H1 (cell line): ENCODE measurements at places on chromosomes 13 and 19. TPM values are rescaled to one million over a fixed set of nuclear protein-coding genes. Genes with fewer than 3 reads are reported as not detected.

The CACTIN gene
- total RNA-seq: 29.9 and 36.2 TPM in 2 replicates

The SLC25A41 gene
- 0.77 TPM in 1 of 2 replicates, not detected in the other for total RNA-seq

The CGB2 gene
- total RNA-seq: 0.71 TPM in 1 of 2 replicates, not detected in the other

The ZNF729 gene
- total RNA-seq: not detected in 2 replicates

The CFAP97D2 gene
- not detected in 2 replicates for total RNA-seq

The LAIR2 gene
- total RNA-seq: not detected in 2 replicates

The IGFL4 gene
- 0.11 TPM in 1 of 2 replicates, not detected in the other for total RNA-seq

GRCh38 chr13:94917824-94918223, 205.5 kb upstream of the SOX21 start:
- DNase-seq: no peak

- DNase-seq: peak; percentile 70
Observed at GRCh38 chr13:99956473-99957349, 14.9 kb downstream of the ZIC5 start.

DNA sequence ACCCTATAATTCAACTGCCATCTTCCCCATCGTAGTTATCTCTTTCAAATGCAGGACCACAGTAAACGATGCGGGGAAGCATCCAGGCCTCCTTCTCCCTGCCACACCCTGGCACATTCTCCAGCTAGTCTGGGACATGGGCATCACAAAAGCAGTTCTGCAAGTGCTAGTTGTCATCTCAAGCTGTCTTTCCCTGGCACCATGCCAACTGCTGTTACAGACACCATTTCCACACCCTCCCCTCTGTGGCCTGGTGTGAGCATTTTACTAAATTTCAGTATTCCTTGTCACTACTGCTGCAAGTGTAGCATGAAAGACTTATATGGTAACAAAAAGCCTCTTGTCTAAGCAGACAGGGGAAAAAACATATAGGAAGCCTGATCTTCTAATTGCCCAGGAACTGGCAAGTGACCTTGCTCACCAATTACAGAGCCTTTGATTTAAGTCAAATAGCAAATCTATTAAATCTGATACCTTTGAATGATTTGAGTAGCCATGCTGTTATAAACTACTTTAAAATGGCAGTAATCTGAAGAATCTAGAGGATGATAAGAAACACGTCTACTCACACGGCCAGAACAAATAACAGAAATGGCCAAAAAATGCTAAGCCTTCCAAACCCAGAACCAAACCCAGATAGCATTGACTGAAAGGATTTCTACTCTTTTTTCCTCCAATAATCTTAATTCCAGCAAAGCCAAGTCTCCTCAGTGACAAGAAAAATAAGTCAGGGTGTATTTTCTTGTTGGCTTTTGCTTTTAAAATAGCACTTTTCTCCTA, 179.0 kb downstream of the NUFIP1 start:
- no peak for DNase-seq

- DNase-seq: no peak
Observed at GRCh38 chr19:15247107-15248014, 15.1 kb upstream of the EPHX3 start.

- no peak for DNase-seq
Observed at GRCh38 chr13:53778937-53779336, 750.3 kb downstream of the OLFM4 start.

DNA sequence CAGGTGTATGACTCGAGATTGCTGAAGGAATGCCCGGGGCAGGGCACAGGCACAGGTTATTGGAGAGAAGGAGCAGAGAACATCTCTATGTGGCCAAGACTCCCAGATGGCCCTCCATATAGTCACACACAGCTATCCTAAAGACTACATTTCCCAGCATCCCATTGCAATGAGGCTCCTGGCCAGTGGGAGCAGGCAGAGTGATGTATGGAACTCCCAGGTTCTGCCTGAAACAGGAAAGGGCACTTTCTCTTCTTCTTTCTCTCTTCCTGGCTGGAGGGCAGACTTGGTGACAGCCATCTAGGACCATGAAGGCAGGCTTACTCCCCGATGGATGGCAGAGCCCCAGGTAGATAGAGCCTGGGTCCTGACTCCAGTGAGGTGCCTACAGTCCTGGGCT, 13.5 kb downstream of the PPP1R13L start:
- DNase-seq: no peak

GRCh38 chr13:58343076-58343475, 711.5 kb downstream of the PCDH17 start:
- DNase-seq: no peak

- DNase-seq: no peak
Observed at GRCh38 chr13:50677687-50678463, 165.6 kb downstream of the DLEU7 start.

DNA sequence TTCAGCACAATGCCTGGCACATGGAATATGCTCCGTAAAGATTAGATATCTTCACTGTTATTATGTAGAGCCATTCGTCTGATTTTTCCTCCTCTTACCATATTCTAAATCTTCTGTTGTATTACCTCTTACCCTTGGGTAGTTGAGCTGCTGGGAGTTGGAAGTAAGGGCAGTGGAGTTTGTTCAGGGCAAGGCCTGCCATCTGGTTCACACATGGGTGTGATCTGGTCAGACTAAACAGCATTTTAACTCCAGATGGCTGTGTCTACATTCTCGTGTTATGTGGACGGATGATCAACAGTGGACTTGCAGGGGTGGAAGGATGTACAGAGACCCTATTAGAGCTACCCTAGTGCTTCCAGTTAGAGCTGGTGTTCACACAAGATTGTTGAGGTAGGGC, 164.9 kb downstream of the ZIC5 start:
- no peak for DNase-seq

DNA sequence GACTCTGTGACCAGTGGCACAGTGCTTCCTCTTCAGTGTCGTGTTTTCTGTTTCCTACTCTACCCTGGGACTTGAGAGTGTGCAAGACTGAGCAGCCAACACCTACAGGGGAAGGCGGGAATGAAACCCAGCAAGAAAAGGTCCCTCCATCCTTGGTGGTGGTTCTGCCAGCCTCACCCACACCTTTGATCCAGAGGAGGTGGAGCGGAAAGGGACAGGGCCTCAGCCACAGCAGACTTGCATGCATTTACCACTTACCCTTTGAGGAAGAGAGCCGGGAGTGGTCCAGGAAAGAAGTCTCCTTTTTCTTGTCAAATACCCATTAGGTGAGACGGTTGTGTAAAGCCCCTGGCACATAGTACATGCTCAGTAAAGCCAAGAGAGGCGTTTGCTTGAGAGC, 164.8 kb upstream of the ZNF536 start:
- peak; percentile 22 for DNase-seq

GRCh38 chr13:43356567-43356966, 333.2 kb downstream of the DNAJC15 start:
- no peak for DNase-seq

DNA sequence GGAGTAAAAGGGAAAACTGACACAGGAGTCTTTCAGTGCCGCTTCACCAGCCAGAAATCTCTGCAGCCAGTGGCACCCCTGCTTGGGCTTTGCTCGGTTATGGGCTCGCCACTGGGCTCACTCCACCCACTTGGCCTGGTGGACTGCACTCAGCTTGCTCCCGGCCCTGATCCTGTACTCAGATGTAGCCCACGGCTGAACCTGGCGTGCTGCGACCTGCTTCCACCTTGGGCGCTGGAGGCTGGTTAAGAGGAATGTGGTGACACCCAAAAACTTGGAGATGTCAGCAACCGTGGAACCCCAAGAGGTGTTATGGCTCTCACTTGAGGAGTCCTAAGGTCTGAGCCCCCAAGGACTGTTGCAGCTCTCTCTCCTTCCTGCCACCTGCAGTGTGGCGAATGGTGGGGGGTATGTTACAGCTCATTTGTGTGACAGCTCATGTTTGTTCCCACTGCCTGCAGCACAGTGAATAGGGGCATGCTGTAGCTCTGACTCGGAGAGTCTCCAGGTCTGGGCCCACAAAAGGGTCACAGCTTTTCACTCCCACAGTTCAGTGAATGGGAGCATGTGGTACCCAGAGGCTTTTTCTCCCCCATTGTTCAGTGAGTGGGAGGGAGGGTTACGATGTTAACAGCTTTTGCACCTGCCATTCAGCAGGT, 1124.5 kb upstream of the ATXN8OS start:
- DNase-seq: no peak
